ENCODE measurements at places on chromosomes 5 and 9. TPM values are rescaled to one million over a fixed set of nuclear protein-coding genes. Genes with fewer than 3 reads are reported as not detected.

SUSD3 gene
- 62.1 TPM for total RNA-seq

PRSS3 gene
- 0.52 TPM for total RNA-seq

IRX2 gene
- total RNA-seq: not detected

FOXD4L6 gene
- total RNA-seq: not detected

EGFLAM gene
- total RNA-seq: not detected

PTPRD gene
- total RNA-seq: not detected

ATP6V1G1 gene
- 165 TPM for total RNA-seq

MYMK gene
- total RNA-seq: not detected

FAM120A gene
- total RNA-seq: 85.4 TPM

PCDH12 gene
- total RNA-seq: not detected
